ENCODE measurements at places on chromosomes 3 and 15.

DNA sequence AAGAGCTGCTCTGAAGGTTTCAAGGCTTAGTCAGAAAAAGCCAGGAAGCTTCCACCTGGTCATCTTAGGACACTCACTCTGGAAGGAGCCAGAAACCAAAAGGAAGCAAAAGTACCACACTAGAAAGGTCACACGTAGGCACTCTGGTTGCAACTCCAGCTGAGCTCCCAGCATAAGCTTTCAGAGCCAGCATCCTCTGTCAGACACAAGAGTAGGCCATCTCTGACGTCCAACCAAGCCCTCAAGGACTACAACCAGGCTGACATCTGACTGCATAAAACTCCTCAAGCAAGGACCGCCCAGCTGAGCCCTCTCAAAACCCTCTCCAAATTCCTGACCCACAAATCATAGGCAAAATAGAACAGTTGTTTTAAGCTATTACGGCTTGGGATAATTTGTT lies 12.8 kb downstream of the SH3BP5 start:
- no peak for DNase-seq

DNA sequence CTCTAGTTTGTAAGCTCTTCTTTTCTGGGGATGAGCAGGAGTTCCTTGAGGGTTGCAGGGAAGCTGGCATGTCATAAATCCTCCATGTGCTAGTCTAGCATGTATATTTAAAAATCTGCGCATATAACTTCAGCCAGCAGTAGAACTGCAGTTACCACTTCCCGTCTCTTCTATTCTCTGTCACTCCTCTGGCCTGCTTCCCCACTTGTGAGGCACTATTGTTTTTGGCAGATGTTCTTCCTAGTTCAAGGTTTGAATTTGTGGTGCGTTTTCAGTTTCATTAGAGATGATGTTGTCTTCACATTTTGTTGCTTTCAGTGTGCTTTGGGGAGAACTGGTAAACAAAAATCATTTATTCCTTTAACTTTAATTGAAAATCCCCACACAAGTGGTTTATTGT lies 169.1 kb upstream of the ZPLD1 start:
- no peak for DNase-seq

DNA sequence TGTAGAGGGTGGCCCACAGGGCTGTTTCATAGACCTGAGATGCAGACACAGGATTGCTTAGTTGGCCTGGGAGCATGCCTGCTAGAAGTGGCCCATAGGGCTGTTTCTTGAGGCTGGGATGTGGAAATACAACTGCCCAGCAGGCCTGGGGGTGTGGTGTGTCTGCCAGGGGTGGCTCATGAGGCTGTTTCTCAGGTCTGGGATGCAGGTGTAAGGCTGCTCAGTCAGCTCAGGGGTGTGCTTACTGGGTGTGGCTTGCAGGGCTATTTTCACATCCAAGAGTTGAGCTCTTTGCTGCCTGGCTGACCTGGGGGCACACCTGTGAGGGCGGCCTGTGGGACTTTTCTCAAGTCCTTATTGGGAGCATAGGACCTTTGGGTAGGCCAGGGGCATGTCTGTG lies 131.3 kb downstream of the DOCK3 start:
- no peak for DNase-seq

DNA sequence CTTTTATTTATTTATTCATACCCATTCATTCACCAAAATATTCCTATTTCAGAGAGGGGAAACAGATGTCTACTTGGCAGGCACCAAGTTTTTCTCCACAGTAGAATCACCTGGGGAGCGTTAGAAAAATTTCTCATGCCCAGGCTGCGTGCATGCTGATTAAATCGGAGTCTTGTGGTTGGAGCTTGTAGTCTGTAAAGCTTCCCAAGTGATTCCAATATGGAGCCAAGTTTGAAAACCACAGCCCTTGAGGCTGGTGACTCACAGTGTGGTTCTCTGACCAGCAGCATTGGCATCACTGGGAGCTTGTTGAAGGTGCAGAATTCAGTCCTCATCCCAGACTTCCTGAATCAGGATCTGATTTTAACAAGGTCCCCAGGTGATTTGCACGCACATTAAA lies 49.7 kb downstream of the PDHB start:
- no peak for DNase-seq

GRCh38 chr15:25700916-25701315 lies 162.2 kb downstream of the ATP10A start:
- DNase-seq: no peak

DNA sequence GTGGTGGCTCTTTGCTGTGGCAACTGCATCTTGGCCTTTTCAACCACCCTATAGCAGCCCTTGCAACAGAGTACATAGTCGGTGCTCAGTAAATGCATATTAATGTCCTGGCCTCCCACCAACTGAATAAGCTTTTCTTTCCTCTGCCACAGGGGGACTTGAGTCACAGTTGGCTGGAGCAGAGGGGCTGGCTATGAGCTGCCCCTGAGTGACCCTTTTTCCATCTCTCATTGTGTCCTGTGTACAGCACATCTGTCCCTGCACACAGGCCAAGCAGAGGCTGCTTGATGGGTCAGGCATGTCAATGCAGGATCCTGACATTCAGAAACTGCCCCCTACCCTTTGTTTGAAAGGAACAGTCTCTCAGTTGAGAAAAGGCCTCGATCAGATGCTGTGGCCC lies 22.4 kb downstream of the SPSB4 start:
- DNase-seq: no peak

GRCh38 chr15:63600616-63601025 lies 3.4 kb downstream of the FBXL22 start:
- DNase-seq: peak; percentile 88

GRCh38 chr3:125000661-125001060 lies 55.1 kb downstream of the HEG1 start:
- no peak for DNase-seq

- DNase-seq: no peak
Observed at GRCh38 chr3:131231710-131232389, 149.7 kb upstream of the NUDT16 start.

GRCh38 chr3:13647298-13648059 lies 98.6 kb downstream of the FBLN2 start:
- no peak for DNase-seq

- no peak for DNase-seq
Observed at GRCh38 chr3:16529264-16529663, 15.8 kb upstream of the RFTN1 start.

DNA sequence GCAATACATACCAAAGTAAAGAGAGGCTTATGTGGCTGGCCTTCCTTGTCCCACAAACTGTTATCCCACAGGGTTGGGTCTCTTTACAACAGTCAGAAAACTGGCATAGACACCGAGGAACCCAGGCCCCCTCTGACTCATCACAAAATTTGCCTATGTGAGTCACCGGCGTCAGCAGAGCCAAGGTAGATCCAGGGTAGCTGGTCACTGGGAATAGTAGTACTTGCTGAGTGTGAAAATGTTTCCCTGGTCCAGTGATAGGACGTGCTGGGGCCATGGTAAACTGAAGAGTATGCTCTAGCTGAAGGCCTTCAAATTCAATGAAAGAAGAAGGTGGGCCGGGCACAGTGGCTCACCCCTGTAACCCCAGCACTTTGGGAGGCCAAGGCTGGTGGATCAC lies 27.1 kb upstream of the SKIL start:
- DNase-seq: no peak

- no peak for DNase-seq
Observed at GRCh38 chr15:71654720-71655174, 155.6 kb upstream of the NR2E3 start.

DNA sequence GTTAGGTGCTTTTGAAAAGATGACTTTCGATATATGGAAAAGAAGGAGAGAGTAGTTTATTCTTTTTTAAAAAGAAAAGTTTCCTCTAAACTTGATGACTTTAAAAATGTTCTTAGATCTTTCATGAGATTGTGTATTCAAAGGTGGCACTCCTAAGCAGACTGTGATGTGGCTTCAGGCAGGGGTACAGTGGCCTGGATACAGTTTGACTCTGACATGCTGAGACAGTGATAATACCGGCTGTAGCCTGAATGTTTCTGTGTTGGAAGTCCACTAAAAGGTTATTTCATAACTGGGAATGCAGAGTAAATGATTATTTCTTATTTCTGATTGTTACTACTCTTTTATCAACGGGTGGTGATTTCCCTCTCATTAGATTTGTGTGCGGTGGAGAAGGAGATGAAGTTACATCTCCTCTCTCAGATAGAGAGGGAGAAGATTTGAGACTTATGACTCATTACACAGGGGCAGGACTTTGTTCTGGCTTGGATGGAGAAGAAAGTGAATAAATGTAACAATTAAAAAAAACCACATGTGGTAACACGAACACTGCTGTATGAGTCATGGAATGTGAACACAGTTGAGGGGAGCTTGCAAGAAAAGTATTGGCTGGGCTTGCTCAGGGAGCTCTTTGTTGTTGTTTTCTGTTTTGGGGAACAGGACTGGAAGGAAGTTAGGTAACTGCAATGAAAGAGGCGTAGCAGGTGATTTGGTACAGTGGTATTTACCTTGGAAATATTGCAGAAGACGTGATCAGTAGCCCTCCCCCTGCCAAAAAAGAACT lies 21.6 kb downstream of the SPTSSB start:
- DNase-seq: no peak

Data from stimulated activated CD4-positive, alpha-beta T cell treated with anti-CD3 and anti-CD28 coated beads, Interleukin-2, amount 100 ng/mL, for 48 hours (primary cell).